Activated naive CD4-positive, alpha-beta T cell treated with Interleukin-2 at 50 U/mL for 16 hours (primary cell): ENCODE measurements at places on chromosomes 5 and 9.

GRCh38 chr5:44336708-44337107, 52.5 kb downstream of the FGF10 start:
- DNase-seq: no peak

- DNase-seq: no peak
These were observed 196.9 kb upstream of the PANK3 start for GRCh38 chr5:168776070-168776469.

DNA sequence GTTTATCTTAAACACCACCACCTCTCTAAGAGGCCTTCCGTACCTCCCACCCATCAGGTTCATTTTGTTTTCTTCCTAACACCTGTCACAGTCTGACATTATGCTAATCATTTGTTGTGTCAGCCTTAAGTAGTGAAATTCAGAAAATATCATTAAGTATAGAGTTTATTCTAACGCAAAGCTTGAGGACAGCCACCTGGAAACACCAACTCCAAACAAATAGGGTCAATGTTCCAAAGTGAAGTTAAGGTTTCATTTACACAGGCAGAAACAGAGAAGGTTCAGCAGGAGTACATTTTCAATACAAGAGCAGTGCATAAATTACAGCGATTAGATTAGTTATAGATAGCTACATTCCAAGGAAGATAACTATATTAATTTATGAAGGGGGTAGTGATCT, 1.3 kb upstream of the SMC5 start:
- DNase-seq: no peak

GRCh38 chr9:14238079-14238478, 75.9 kb downstream of the NFIB start:
- no peak for DNase-seq

- DNase-seq: no peak
These were observed 202.6 kb downstream of the CDH12 start for GRCh38 chr5:22650511-22650910.

GRCh38 chr5:15946026-15946425, 233.6 kb downstream of the MARCHF11 start:
- DNase-seq: no peak

DNA sequence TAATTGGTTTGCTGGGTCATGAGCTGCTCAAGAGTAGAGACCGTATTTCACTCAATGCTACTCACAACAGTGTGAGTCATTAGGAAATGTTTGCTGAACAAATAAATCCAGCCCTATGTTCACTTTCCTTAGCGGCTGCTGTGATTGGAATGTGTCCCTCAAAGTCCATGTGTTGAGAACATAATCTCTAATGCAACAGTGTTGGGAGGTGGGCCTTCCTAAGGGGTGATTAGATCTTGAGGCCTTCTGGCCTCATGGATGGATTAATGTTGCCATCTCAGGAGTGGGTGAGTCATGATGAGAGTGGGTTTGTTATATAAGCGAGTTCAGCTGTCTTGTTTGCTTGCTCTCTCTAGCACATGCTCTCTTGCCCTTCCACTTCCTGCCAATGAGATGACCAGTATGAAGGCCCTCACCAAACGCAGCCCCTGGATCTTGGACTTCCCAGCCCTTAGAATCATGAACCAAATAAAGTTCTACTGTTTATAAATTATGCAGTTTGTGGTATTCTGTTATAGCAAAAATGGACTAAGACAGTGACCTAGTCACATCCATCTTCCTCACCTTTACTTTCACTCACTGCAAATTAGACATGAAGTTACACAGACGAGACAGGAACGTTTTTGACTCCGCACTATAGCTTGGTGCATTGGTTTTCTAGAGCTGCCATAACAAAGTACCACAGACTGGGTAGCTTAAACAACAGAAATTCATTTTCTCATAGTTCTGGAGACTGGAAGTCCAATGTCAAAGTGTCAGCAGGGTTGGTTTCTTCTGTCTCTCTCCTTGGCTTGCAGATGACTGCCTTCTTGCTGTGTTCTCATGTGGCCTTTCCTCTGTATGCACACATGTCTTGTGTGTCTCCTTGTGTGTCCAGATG, 50.9 kb upstream of the FAM169A start:
- no peak for DNase-seq

GRCh38 chr9:130323051-130323745, 57.6 kb downstream of the HMCN2 start:
- no peak for DNase-seq

DNA sequence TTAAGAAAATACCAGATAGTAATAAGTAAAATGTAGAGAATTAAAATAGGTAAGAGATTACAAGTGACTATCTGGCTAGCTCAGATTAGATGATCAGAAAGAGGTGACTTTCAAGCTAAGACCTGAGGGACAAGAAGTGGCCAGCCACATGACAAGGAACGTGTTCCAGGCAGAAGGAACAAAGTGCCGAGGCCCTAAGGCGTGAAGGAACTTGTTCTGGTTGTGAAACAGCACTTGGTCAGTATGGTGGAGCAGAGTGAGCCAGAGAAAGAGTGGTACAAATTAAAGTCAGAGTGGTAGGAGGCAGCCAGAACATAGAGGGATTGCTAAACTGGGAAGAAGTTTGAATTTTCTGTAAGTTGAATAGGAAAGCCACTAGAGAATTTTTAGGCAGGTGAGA, 73.6 kb downstream of the ADRB2 start:
- DNase-seq: no peak

DNA sequence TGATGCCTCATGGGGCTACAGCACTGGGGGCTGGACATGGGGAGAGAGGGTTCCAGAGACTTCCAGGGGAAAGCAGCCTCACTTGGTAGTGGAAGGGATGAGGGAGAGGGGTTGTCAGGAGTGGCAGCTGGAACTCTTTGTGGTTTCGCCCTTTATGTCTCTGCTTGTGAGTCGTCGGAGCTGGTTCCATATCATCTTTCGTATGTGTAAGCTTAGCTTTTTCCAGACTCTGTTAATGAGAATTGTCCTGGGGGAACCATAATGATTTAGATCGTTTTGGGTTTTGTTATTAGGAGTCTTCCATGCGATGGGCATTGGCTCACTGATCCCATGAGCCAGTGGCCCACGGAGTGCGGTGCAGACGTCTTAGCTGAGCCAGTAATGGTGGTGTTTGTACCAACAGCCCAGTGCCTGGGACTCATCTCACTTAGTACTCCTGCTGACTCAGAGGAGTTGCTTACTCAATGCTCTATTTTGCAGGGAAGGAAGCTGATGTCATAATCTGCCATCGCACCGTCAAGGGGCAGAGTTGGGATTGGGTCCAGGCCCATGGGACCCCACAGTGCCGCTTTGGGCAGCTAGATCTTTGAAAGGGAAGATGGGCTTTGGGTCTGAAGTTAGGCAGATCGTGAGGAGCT, 48.5 kb downstream of the NEK6 start:
- no peak for DNase-seq

DNA sequence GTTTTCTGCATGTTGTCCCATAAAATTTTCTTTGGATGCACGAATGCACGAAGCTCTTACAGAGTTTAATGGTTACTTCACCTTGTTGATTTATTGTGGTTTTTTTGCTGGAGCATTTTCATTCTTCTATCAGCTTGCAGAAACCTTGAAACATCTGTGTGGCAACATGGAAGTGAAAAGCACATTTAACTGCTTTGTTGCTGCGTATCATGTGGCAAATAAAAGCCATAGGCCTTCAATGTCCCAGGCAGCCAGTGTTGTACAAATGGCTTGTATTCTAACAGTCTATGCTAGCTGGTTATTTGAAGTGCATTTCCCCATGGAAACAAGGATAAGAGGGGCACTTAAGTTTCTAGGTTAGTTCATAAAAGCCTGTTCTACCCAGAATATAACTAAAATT, 42.5 kb upstream of the RASGRF2 start:
- DNase-seq: no peak

- no peak for DNase-seq
These were observed 5.7 kb downstream of the BARHL1 start for GRCh38 chr9:132588098-132588497.

DNA sequence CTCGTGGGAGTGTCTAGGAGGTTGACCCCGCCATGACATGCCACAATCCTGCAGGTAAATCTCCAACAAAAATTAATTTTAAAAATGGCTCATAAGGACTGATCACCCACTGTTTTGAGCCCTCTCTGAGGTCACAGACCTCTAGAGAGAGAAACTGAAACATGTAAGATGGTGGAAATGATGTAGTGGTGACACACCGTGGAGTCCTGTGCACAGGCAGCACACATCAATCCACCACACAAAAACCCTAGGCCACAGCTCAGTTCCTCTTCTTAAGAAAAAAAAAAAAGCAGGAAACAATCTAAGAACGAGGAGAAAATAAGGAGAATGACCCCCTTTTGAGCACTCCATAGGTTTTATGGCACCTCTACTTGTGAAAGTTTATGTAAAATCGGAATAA, 93.8 kb upstream of the FAM120A start:
- no peak for DNase-seq

DNA sequence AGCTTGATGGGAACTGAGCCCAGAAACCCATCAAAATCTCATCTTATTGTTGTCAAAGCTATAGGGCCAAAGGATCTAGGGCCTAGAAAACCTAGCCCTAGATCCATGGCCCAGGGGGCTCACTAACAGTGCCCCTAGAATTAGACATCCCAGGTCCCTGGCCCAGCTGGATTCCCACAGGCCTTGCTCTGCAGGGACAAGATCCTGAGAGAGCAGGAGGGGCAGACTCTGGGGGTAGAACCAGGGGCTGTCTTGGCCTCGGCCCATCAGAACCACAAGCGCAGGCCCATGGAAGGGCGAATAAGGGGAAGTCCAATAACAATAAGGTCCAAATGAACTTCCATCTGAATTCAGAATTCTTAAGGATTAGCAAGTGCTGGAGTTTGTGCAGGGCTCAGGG, 69.6 kb downstream of the IL6ST start:
- no peak for DNase-seq

DNA sequence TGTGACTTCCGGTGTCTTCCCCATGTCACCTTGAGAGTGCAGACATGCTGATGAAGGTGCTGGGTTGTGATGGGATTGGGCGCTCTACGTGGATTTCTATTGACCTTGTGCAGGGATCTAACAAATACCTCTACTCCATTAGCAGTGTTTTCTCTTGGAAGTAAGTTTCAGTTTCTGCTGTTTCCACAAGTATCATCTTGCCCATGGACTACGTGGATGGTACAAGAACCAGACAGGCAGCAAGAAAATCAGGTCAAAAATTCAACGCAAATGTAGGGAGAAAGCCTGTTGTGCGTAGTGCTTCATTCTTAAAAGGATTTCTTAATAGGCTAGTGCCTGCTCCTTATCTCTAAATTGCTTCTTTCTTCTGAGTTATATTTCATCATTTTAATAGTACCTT, 60.8 kb downstream of the AOPEP start:
- no peak for DNase-seq

GRCh38 chr5:88452820-88453219, 184.2 kb upstream of the TMEM161B start:
- no peak for DNase-seq

DNA sequence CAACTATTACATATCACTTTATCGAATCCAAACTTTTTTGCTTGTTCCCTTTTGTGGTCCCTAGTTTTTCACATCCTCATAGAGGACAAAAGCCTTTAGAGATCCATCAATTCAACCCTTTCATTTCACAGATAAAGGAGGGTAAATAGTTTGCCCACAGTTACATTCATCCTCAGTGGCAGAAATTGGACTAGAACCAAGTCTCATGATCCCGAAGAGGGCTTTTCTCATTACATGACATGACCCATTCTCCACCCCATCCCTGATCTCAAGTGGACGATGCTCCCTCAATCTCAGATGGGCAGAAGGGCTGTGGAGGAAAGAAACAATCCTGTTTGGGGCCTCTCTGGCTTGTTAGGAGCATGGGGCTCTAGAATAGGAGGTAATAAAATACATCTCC, 23.1 kb downstream of the TICAM2 start:
- DNase-seq: no peak

DNA sequence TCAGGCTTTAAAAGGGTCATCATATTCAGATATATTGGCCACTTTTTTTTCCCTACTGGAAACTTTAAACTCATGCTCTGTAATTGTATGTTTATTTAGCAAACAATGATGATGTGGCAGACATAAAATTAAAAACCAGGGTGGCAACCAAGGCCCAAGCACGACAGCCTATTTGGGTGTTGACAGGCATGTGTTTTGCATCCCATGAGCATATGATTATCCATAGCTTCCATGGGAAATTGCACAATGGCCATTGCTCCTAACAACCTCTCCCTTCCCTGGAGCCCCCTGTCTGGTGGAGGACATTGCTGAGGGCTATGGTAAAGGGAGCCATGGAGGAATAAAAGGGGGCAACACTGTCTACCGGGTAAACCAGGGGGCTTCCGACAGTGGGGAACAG, 134.7 kb downstream of the GAS1 start:
- no peak for DNase-seq

- DNase-seq: no peak
These were observed 33.4 kb upstream of the ANXA1 start for GRCh38 chr9:73118286-73118685.
